ENCODE measurements at places on chromosomes 6 and 20. TPM values are rescaled to one million over a fixed set of nuclear protein-coding genes. Genes with fewer than 3 reads are reported as not detected.

Gene AURKA
- 83.6 TPM for total RNA-seq

DNA sequence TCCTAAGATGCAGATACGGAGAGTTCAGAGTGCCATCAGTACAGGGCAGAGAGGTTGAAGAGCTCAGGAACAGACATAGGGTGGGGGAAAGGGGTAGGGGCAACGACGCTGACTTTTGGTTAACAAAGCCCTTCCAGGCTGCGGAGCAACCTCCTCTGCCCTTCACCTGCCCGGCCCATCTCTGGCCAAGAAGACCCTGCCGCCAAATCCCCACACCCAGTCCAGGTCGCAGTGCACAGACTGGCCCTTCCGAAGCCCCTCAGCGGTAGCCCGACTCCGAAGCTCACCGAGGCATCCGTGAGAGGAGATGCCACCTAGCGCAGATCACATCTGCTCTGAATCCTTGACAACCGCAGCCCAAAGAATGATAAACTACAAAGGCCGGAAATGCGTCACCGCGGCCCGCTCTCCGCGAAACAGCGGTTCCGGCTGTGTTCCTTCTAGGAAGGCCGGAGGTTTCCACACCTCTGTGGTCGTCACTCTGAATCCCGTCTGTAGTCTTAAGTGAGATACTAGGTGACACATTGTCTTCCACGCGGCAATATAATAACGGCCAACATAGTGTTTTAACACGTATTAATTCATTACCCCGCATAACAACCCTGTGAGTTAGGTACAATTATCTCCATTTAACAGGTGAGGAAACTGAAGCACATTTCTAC is at the start of gene ZSCAN23:
ZSCAN23 (minus strand) TSS at position 380 of the 662 bp plus-strand sequence. CDS start 7,225 bp downstream, outside the sequence.
- peaks cover 16% of the 10 kb centered on the region for H3K4me1 ChIP-seq
- H3K27me3 ChIP-seq: peaks cover 29% of the 10 kb centered on the region
- peak within 1 kb of the TSS; percentile 99 for H3K4me3 ChIP-seq
- peak within 1 kb of the TSS; percentile 94 for H3K27ac ChIP-seq

DNA sequence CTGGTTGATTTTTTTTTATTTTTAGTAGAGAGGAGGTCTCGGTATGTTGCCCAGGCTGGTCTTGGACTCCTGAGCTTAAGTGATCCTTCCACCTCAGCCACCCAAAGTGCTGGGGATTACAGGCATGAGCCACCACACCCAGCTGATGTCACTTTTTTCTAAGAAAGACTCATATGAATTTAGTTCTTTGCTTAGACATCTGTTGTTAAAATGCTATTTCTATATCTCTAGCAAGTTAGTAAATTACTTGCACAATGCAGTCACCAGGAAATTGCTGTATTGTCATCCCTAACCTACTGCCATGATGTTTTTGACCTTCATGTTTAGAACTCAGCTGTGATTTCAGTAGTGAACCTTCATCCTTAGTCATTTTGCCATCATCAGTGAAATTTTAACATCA is 5.7 kb downstream of the KDM1B start:
- DNase-seq: no peak
- no peak overlapping the region for H3K4me3 ChIP-seq
- no peaks in the 10 kb centered on the region for H3K27me3 ChIP-seq
- peaks cover 29% of the 10 kb centered on the region for H3K36me3 ChIP-seq
- no peak overlapping the region for H3K27ac ChIP-seq

DNA sequence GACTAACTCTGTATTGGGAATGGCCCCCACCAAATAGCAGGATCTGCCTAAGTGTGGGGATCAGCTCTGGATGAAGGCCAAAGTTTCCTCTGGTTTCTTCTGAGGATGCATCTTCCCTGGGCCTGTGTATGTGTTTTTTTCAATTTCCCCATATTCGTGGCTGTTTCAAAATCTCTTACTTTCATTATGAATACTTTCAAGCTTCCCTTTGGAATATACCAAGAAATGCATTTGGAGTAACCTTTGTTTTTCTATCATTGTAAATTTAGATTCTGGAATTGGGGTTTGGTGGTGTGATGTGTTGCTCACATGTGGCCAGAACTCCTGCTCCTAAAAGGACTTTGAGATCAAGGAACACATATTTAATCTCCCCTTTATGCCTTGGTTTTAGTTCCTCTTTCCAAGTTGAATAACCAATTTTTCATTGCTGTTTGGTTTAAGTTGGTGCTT is 8.4 kb downstream of the ENTPD6 start:
- H3K27ac ChIP-seq: no peak overlapping the region
- peaks cover 28% of the 10 kb centered on the region for H3K4me1 ChIP-seq
- H3K36me3 ChIP-seq: peaks cover 6% of the 10 kb centered on the region
- no peak overlapping the region for H3K4me3 ChIP-seq
- no peak for DNase-seq

DNA sequence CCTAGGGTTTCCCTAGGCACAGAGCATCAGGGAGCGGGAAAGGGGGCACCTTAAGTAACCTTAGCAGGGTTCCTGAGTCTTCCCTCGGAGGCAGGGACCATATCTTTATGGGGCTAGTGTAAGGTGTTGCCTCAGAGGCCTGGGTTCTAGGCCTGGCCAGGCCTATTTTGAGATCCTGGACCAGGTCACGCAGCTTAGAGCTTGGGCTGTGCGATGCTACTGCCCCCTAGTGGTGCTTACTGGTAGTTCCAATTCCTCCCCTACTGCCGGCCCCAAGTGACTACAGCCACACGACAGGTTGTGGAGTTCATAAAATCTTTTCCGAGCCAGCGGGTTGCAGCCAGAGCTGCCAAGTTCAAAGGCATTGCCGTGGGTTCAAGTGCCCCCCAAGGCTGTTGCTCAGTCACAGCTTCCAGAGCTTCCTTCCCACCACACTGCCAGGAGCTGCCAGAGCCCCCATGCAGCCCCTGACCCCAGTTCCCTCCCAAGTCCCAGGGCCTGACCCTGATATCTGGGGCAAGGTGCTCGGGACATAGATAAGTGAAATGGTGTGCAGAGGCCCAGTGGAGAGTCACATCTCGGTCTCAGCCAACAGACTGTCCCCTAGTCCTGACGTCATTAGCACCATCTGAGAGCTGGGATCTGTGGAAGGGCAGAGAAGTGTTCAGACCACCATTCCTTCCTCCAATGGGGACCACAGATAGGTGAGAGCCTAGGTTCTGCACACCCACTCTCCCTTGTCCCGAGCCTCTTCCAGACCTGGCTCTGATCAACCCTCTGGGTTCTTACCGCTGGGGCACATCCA is 3.3 kb downstream of the LRRC73 start:
- H3K4me3 ChIP-seq: no peak overlapping the region
- H3K27ac ChIP-seq: no peak overlapping the region
- peaks cover 3% of the 10 kb centered on the region for H3K4me1 ChIP-seq
- H3K27me3 ChIP-seq: peaks cover 21% of the 10 kb centered on the region
- H3K36me3 ChIP-seq: peaks cover 5% of the 10 kb centered on the region
- peak; percentile 76 for DNase-seq

GRCh38 chr6:135738636-135739035 is 112.9 kb upstream of the PDE7B start:
- no peaks in the 10 kb centered on the region for H3K36me3 ChIP-seq
- H3K4me3 ChIP-seq: no peak overlapping the region
- no peak for DNase-seq
- peaks cover 5% of the 10 kb centered on the region for H3K4me1 ChIP-seq

- H3K36me3 ChIP-seq: no peaks in the 10 kb centered on the region
- no peaks in the 10 kb centered on the region for H3K27me3 ChIP-seq
- H3K27ac ChIP-seq: no peak overlapping the region
- H3K4me3 ChIP-seq: no peak overlapping the region
- H3K4me1 ChIP-seq: no peaks in the 10 kb centered on the region
Measured at GRCh38 chr6:62808565-62809293, 402.5 kb upstream of the FKBP1C start.

GRCh38 chr6:118514689-118515088 is 33.4 kb upstream of the PLN start:
- H3K27ac ChIP-seq: no peak overlapping the region
- H3K4me1 ChIP-seq: peaks cover 18% of the 10 kb centered on the region
- no peak for DNase-seq
- H3K27me3 ChIP-seq: no peaks in the 10 kb centered on the region
- H3K4me3 ChIP-seq: no peak overlapping the region

- no peaks in the 10 kb centered on the region for H3K36me3 ChIP-seq
- no peak for DNase-seq
- H3K27ac ChIP-seq: no peak overlapping the region
- peaks cover 3% of the 10 kb centered on the region for H3K27me3 ChIP-seq
Measured at GRCh38 chr6:73866305-73866704, 170.3 kb downstream of the CD109 start.

Gene LGSN
- not detected for total RNA-seq

- H3K4me3 ChIP-seq: peak overlapping the region; percentile 96
- no peak for DNase-seq
- peaks cover 42% of the 10 kb centered on the region for H3K4me1 ChIP-seq
- peak overlapping the region; percentile 95 for H3K27ac ChIP-seq
- H3K36me3 ChIP-seq: peaks cover 17% of the 10 kb centered on the region
Measured at GRCh38 chr6:36443471-36444428, 950 bp downstream of the KCTD20 start.

- H3K4me1 ChIP-seq: peaks cover 38% of the 10 kb centered on the region
- no peaks in the 10 kb centered on the region for H3K27me3 ChIP-seq
- H3K4me3 ChIP-seq: no peak overlapping the region
- H3K36me3 ChIP-seq: peaks cover 45% of the 10 kb centered on the region
Measured at GRCh38 chr6:88958842-88959241, 4.6 kb downstream of the RNGTT start.

DNA sequence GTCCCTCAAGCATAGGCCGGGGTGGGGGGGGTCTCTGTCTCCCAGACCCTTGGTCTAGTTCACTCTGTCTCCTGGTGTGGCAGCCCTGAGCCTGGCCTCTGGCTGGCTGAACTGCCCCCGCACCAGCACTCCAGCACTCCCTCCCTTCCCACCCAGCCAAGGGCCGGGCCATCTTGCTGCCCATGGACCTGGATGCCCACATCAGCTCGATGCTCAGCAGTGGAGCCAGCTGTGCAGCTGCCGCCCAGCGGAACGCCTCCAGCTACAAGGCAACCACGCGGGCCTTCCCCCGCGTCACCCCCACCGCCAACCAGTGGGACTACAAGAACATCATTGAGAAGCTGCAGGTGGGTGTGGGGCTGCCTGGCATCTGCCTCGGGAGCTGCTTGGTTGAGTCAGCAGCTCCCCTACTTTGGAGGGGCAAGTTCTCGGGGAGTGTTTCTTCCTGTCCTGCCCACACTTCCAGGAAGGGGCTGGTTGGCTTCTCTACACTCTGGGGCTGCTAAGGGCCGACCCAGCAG is 28.4 kb downstream of the UQCC2 start:
- peaks cover 2% of the 10 kb centered on the region for H3K4me1 ChIP-seq
- peaks cover 16% of the 10 kb centered on the region for H3K36me3 ChIP-seq
- no peak overlapping the region for H3K4me3 ChIP-seq
- no peaks in the 10 kb centered on the region for H3K27me3 ChIP-seq

Gene TNFRSF6B
- total RNA-seq: not detected

DNA sequence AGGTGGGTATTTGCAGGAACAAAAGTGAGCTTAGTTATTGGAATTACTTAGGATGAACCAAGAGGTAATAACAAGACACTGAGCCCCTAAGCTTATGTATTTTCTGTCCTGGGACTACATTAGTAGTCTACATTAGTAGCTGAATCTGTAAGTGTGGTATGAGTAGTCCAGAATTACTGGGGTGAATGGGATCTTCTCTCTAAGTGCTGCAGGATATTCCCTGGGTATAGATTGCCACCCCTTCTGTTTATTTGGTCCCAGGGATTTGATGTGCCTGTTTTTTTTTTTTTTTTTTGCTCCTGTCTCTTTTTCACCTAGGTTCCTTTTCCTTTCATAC is 5.9 kb downstream of the CD2AP start:
- no peak for DNase-seq
- no peak overlapping the region for H3K27ac ChIP-seq
- H3K4me1 ChIP-seq: peaks cover 53% of the 10 kb centered on the region
- H3K36me3 ChIP-seq: peaks cover 5% of the 10 kb centered on the region
- no peak overlapping the region for H3K4me3 ChIP-seq

Gene PAK5
- not detected for total RNA-seq

Gene HLA-DRB1
- total RNA-seq: 5.1 TPM

GRCh38 chr20:54103067-54103761 is 32.8 kb upstream of the BCAS1 start:
- peak; percentile 75 for DNase-seq
- no peak overlapping the region for H3K4me3 ChIP-seq
- peaks cover 5% of the 10 kb centered on the region for H3K4me1 ChIP-seq
- peaks cover 2% of the 10 kb centered on the region for H3K36me3 ChIP-seq
- H3K27me3 ChIP-seq: no peaks in the 10 kb centered on the region
- no peak overlapping the region for H3K27ac ChIP-seq

GRCh38 chr6:148166339-148166968 is 176.2 kb upstream of the SASH1 start:
- H3K4me3 ChIP-seq: no peak overlapping the region
- no peak for DNase-seq
- H3K27me3 ChIP-seq: peaks cover 14% of the 10 kb centered on the region
- no peak overlapping the region for H3K27ac ChIP-seq

Measured in activated naive CD8-positive, alpha-beta T cell treated with anti-CD3 and anti-CD28 coated beads for 36 hours (primary cell).